ENCODE measurements at places on chromosomes 6 and 20.
A peak's percentile ranks its signal among the peaks of the same experiment; 100 is the strongest.

- DNase-seq = no peak
These were observed 79.6 kb downstream of the SOBP start for GRCh38 chr6:107569473-107569872.

GRCh38 chr20:59634435-59635005 is 30.2 kb downstream of the PHACTR3 start:
- DNase-seq = no peak

- DNase-seq = no peak
These were observed 108.7 kb upstream of the LY86 start for GRCh38 chr6:6479785-6480184.

DNA sequence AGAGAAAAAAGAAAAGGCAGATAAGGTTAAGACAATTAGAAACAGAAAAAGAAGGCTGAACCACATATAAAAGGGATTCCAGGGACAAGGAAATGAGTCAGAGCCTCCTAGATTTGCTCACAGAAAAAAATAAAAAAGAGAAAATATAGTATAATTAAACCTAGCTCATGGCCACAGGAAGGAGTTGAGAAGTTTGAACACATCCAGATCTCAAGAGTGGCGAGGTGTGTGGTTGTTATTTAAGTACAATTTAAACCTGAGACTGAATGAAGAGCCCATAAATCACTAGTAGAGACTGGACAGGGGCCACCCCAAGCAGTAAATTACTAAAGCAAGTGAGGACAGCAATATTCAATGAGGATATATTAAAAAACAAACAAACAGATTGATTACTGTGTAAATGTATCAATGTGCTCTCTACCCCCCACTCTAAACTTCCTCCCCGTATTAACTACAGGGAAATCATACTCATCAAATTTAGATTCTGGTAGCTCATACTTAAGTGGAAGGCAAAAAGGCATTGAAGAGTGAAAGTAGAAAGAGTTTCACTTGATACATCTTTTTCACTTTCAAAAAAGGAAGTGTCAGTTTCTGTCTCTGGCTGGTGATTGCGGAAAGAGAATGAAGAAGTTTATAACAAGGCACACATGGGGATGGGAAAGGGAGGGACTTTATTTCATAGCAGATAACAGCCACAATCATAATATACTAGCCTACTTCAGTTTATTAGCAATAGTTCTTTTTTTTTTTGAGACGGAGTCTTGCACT is 49.3 kb upstream of the SCAF8 start:
- peak; percentile 56 for DNase-seq

DNA sequence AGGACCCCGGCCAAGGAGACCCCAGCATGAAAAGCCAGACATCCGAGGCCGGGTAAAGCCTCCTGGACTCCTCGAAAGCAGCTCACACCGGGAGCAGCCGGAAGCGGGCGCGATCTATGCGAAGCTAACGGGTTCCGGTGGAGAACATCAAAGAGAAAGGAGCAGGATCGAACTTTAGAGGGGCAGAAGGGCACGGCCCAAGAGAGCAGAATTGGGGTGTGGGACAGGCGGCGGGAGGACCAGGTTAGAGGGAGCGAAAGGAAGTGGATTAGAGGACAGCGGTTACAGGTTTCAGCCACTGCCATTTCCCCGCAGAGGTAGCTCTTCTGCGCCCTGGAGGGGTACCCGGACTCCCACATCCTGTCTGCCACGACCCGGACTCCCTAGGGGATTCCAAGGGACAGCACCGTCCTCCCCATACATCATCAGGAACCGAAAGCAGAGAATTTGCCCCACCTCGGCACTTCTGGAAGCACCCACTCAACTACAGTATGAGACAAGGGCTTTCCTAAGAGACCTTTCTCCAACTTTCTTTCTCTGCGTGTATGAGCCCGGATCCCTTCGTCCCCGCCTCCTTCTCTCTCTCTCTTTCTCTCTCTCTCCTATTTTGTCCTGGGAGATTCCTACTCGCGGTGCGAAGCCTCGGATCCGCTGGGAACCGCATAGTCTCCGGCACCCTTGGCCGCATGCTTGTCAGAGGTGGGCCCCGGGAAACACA is 507 bp upstream of the VGLL2 start:
- no peak for DNase-seq

- DNase-seq = peak; percentile 12
These were observed 400.9 kb downstream of the TAF4 start for GRCh38 chr20:61664556-61665320.

DNA sequence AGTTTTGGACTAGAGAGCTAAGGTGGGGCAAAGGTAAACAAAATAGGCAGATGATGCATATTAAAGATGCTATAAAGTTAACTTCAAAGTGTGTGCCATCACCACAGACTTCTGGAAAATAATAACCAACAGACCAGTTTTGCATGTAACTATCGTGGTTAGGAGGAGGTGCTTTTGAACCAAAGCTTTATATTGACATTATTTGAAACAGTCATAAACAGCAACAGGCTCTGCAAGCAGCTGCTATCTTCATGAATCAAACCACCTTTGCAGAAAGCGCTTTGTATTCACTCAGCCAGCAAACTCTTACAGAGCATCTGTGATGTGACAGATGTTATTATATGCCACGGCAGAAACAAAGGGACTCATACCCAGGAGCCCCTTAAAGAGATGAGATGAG is 81.9 kb downstream of the CRYBG1 start:
- DNase-seq = no peak

DNA sequence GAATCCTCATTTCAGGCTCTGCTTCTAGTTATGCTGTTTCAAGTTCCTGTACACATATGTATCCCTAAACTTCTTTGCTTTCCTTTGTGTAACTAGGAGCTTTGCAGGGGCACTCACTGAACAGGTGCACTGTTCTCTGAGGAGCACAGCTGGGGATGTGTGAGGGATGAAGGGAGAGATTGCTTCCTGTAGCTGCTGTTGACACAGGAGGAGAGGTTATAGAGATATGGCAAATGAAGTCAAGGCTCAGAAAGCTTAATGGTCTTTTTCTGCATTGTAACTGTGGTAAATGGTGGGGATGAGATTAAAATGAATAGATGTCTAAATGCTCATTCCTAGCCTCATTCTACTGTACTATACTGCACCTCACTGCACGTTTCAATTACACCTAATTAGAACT is 454.3 kb downstream of the BTBD3 start:
- DNase-seq = no peak

GRCh38 chr20:5727018-5727515 is 23.1 kb upstream of the SHLD1 start:
- DNase-seq = no peak

GRCh38 chr20:20793591-20793990 is 81.1 kb upstream of the RALGAPA2 start:
- DNase-seq = no peak

DNA sequence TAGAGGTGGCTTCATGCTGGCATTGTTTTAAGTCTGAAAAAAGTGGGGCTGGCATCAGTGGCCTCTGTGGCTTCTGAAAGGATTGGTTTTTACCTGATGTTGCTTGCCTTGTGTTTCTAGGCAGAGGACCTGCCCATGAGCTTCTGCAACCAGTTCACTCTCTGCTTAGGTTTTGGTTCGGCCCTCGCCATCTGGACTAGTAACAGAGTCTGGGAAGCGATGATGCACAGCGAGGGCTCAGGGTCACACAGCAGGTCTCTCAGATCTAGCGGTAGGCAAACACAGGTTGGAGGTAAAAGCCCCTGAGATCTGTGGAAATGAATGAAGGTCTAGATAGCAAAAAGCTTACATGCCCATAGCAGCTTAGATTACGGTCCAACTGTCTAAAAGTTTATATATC is 6.8 kb upstream of the RBL1 start:
- DNase-seq = no peak
